ENCODE measurements at places on chromosomes 4 and X. TPM values are rescaled to one million over a fixed set of nuclear protein-coding genes. Genes with fewer than 3 reads are reported as not detected.

The NOX1 gene
- total RNA-seq = not detected

The COX7B2 gene
- total RNA-seq = not detected

The SLC10A4 gene
- not detected for total RNA-seq

The TRIM61 gene
- 1.1 TPM for total RNA-seq

The CT47B1 gene
- total RNA-seq = not detected

The CDX4 gene
- not detected for total RNA-seq

The ITGB1BP2 gene
- 0.70 TPM for total RNA-seq

The PLS3 gene
- 511 TPM for total RNA-seq

The RPS6KA6 gene
- 1.2 TPM for total RNA-seq

The KCTD8 gene
- 0.47 TPM for total RNA-seq

The SLC2A9 gene
- total RNA-seq = 4.0 TPM

The RTL9 gene
- total RNA-seq = not detected

The NWD2 gene
- total RNA-seq = not detected

The SLC16A2 gene
- total RNA-seq = 4.6 TPM

The ENPP6 gene
- not detected for total RNA-seq

The BEX1 gene
- total RNA-seq = 0.47 TPM

The SCML2 gene
- total RNA-seq = 0.30 TPM

The TLL1 gene
- total RNA-seq = 0.08 TPM

The ESX1 gene
- total RNA-seq = not detected

The COL4A6 gene
- total RNA-seq = 3.1 TPM

The CC2D2A gene
- 11.8 TPM for total RNA-seq

The PABPC5 gene
- total RNA-seq = 0.82 TPM

The SAP30 gene
- 30.5 TPM for total RNA-seq

The GAGE1 gene
- not detected for total RNA-seq
